PC-9 (cell line): ENCODE measurements at places on chromosomes 7 and 10. TPM values are rescaled to one million over a fixed set of nuclear protein-coding genes. Genes with fewer than 3 reads are reported as not detected.

ENKUR gene
- 0.50 and 1.0 TPM in 2 replicates for total RNA-seq

ATXN7L1 gene
- 10.8 and 14.6 TPM in 2 replicates for total RNA-seq

C10orf62 gene
- 0.45 and 0.59 TPM in 2 replicates for total RNA-seq

CTTNBP2 gene
- total RNA-seq: not detected in 2 replicates

ABCB1 gene
- not detected in 2 replicates for total RNA-seq

PLAU gene
- total RNA-seq: 90.3 and 94.9 TPM in 2 replicates

GPER1 gene
- 0.37 and 0.85 TPM in 2 replicates for total RNA-seq

DPP6 gene
- total RNA-seq: not detected in 2 replicates

ZNF438 gene
- 4.6 and 4.7 TPM in 2 replicates for total RNA-seq

MSS51 gene
- 2.4 and 3.3 TPM in 2 replicates for total RNA-seq

EVX1 gene
- not detected in 2 replicates for total RNA-seq

GBX1 gene
- not detected in 2 replicates for total RNA-seq

SPDYE2B gene
- total RNA-seq: not detected in 2 replicates

PRKAG2 gene
- 32.6 and 37.3 TPM in 2 replicates for total RNA-seq

ABCA13 gene
- total RNA-seq: 0.10 and 0.76 TPM in 2 replicates

PLCE1 gene
- total RNA-seq: 14.8 and 15.2 TPM in 2 replicates

DNA sequence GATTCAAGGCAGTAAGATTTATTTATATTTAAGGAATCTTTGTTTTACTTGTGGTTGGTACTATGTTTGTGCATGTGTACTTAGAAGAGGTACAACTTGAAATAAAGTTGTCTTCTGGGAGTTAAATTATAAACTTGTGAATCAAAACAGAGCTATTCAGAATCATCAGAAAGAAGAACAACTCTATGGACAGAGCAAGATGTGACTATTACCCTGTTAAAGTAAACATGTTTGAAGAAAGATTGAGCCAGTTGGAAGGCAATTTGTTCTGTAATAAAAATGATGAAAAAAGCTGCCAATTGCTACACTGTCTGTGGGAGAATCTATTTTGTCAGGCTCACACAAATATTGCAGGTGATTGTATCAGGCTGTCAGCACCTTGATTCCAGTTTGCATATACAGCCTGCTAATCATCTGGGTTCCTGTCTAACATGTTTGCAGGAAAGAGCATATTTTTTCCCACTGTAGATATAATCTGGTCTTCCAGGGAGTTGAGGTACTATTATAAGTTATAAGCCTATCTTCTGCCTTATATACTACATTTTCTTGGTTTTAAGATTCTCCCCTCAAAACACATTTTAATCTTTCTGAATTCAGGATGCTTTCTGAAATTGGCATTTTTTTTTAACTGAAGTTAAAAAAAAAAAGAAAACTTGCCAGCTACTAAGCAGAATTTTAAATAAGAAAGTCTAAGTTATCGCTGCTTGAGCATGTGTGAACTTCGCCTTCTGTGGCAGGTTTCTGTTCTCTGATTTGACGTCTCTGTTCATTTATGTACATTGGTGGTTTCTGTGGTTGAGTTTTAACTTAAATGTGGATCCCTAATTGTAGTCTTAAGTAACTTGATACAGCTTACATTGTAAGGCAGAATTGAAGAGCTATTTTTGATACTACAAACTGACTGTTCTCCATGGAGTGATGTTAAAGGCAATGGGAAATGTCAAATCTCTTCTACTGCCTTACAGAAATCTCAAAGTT is 46.0 kb downstream of the ZNRF2 start:
- no peak for DNase-seq

GRCh38 chr10:12547301-12547771 is 198.0 kb downstream of the CAMK1D start:
- no peak for DNase-seq

DNA sequence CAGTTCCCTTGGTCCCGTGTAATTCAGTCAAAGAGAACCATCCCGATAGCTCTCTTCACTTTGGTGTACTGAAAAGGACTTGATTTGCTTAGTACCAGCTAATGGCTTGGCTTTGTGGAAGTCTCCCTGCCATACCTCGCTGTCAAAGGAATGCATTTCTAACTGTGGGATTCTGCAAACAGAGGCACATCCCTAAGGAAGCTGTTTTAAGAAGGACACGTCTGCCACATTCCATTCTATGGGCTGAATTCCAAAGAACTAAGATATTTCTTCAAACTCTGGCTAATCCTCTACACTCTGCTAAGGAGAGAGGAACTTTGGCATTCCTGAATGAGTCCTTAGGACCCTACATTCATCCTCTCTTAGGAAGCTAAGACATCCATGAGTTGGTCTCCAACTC is 327.9 kb downstream of the SFMBT2 start:
- no peak for DNase-seq

DNA sequence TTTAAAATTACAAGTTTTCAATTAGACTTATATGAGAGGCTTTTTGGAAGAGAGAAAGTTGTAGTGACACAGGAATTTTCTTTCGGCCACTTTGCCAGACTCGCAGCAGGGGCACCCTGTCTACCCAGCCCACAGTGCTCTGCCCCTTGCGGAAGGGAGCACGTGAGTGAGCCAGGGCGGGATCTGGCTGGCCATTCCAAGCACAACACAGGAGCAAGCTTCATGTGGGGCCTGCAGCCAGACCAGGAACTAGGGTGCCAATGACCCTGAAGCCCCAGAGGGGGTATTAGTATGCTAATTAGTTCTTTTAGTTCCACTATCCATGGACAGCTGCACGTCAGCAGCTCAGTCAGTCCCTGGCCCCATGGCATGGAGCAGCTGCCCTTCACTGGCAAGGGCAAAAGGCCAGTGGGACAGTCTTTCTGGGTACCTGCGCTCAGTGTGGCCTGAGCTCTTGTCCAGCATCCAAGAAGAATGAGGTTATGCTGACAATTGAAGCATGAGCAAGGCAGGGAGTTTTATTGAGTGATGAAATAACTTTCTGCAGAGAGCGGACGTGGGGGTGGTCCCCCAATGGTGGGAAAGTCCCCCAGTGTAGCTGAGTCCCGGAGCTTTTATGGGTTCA is 251.1 kb upstream of the CSTF2T start:
- DNase-seq: no peak

GRCh38 chr10:7417103-7417623 is 6.3 kb upstream of the SFMBT2 start:
- no peak for DNase-seq

DNA sequence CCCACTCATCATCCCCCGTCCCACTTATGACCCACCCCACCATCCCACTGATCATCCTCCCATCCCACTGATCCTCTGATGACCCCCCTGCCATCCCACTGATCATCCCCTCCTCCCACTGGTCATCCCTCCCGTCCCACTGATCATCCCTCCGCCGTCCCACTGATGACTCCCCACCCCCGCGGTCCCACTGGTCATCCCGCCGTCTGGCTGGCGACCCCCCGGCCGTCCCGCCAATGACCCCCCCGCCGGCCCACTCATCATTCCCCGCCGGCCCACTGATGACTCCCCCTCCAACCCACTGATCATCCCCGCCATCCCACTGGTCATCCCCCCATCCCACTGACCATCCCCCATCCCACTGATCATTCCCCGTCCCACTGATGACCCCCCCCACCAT is 161.1 kb downstream of the GRM8 start:
- DNase-seq: no peak

DNA sequence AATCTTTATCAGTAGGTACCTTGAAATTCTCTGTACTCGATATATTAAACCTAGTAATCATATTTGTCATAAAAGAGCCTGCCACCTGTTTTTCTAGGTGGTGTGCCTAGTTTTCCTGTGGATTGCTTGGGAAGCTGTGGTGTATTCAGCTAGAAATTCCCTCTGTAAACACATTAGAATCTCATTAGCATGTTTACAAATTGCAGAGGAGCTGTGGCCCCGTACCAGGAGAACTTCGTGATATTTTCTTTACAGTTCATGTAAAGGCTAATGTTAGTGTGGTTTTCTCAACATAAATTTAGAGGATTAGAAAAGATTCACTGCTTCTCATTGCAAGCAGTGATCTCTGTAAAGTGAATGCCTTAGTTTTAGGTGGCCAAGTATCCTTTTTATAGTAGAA is 144.7 kb downstream of the CCSER2 start:
- peak; percentile 16 for DNase-seq

DNA sequence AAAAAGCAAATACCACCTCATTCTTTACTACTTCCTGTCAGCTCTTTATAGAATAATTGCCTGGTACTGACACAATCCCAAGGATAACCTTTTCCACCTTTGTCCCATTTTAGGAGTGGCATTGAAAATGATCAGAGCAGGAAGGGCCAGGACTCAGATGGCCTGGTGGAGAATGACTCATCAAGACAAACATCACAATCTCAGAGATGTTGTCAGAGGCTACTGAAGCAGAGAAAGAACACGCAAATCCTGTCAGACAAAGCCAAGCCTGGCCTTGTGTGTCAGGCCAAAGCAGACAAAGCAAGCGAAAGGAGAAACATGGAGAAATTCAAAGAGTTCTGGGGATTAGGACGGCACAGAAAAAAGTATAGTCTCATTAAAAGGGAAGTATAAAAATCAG is 40.9 kb downstream of the NSUN6 start:
- peak; percentile 55 for DNase-seq

DNA sequence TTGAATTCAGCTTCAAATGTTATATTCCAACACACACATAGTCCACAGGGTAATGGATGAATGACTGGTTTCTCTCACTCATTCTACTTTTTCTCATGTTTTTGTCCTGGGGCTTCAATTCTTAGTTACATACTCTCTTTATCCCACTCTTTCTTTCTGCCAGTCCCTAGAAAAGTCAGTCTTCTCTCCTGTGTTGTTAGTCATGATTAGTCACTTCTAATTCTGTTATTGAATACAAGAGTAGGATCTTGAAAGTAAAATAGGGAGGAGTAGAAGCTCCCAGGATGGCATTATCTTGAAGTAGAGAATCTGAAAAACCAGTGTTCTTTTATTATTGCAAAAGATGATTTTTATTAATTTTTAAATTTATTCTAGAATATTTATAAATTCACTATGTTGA is 45.5 kb upstream of the CALCR start:
- DNase-seq: no peak

DNA sequence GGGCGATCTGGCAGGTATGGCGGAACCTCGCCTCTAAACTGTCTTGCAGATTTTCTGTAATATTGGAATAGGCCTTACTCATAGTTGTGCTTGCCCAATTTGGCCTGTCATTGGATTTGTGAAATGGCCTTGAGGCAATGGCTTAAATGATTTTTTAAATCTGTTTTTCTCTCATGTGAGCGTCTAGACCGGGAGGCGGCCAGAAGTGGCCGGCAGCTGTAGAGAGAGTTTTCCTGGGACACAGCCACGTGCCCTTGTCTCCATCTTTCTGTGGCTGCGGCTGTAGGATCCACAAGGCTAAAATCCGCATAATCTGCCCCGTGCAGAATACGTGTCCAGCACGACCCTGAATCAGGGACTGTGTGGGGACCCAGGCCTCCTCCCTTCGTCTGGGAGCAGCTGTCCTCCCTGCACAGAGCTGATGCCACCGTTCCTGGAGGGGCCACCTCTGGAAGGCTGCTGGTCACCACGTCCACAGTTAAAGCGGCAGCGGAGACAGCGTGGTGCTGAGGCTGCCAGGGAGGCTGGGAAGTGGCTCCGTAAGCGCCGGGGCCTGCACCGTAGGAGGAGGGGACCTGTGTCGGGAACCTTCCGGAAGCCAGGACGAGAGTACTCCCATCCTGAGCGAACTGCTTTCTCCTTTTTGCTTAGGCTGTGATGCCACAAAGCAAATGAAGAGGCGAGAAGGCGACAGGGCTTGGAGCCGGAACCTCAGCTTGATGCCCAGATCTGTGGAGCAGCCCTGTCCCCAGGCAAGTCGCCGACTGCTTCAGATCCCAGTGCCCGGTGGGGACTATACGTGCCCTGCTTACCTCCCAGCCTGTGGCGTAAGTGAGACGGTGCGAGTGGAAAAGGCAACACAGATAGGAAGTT is 99.8 kb downstream of the DYNC2I1 start:
- no peak for DNase-seq

DNA sequence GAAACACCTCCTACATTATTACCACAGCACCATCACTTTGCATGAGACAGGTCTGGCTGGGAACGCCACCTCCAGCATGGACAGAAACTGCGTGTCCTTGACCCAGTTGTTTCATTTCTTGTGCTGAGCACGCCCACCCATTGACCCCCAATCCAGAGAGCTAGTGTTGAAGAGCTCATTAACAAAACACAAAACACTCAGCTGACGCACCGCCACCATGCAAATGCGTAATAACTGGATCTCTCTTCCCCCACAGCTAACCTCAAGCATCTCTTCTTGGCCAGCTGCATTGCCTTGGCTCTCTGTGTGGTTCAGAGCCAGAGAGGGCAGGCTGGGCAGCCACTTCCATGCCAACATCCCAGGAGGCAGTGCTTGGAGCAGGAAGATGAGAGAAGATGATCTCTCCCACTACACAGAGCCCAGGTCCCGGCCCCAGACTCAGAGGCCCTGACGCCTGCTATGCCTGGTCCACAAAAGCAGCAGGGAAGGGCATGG is 173.5 kb downstream of the PLXNA4 start:
- DNase-seq: no peak

GRCh38 chr7:75762350-75762917 is 9.6 kb downstream of the CCL26 start:
- DNase-seq: peak; percentile 55

- DNase-seq: peak; percentile 97
Observed at GRCh38 chr7:50953820-50954219, 171.1 kb upstream of the GRB10 start.

- peak; percentile 99 for DNase-seq
Observed at GRCh38 chr7:107168233-107169119, at the start of gene HBP1. Gene HBP1 (plus strand): TSS chr7:107169003. CDS start chr7:107179894, 10,891 bp downstream.

DNA sequence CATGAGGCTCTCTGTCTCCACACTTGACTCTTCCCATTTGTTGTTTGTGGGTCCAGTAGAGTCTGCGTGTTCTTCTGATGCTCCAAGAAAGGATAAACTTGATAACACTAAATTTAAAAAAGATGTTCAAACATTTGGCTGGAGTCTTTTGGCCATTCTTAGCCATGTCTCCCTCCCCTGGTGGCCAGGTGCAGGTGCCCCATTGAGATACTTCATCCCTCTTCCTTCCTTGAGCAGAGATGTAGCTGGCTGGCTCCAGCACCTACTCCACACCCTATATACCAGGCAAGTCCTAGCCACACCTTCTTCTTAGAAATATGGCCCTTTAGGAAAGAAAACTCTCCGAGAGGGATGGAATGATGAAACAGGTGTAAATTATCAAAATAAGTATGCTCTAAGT is 103.2 kb upstream of the GJD4 start:
- no peak for DNase-seq

DNA sequence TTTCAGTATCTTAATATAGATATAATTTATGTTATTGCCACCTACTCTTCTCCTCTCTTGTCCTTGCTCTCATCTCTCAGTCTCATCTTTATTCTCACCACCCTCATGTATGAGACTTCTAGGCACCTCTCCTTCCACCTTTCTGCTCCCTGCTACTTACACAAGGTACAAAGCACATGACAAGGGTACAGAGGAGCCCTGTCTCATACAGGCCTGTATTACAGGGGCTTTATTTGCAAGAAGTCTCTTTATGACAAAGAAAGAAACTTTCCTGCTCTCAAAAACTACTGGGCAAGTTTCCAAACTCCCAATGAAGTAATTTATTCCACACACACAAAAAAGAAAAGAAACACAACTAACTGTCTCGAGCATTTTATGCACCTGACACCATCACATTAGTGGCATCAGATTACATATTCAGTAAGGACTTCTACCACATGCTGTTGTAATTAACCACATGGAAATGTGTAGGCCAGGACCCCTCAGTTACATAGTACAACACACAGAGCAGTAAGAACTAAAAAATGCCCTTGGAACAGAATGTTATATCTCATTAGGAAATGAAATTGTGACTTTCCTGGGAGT is 253.1 kb downstream of the FZD1 start:
- no peak for DNase-seq

GRCh38 chr10:110876000-110876399 is 4.3 kb downstream of the PDCD4 start:
- no peak for DNase-seq

GRCh38 chr7:143393267-143394041 is 12.3 kb downstream of the ZYX start:
- DNase-seq: no peak

GRCh38 chr10:59240582-59241183 is 64.2 kb downstream of the PHYHIPL start:
- DNase-seq: peak; percentile 4
